Endothelial cell (in vitro differentiated cells): ENCODE measurements at places on chromosomes 1 and 21. TPM values are rescaled to one million over a fixed set of nuclear protein-coding genes. Genes with fewer than 3 reads are reported as not detected.

The SPRR2A gene
- not detected for total RNA-seq

The SLC35F3 gene
- total RNA-seq, result 0.36 TPM

The SLAMF9 gene
- total RNA-seq, result not detected

The GBP3 gene
- 0.36 TPM for total RNA-seq

GRCh38 chr1:218705391-218705790 is 360.3 kb downstream of the TGFB2 start:
- H3K4me3 ChIP-seq, result no peak overlapping the region
- no peak for DNase-seq
- H3K27me3 ChIP-seq, result peaks cover 2% of the 10 kb centered on the region
- H3K4me1 ChIP-seq, result no peaks in the 10 kb centered on the region
- H3K27ac ChIP-seq, result no peak overlapping the region

DNA sequence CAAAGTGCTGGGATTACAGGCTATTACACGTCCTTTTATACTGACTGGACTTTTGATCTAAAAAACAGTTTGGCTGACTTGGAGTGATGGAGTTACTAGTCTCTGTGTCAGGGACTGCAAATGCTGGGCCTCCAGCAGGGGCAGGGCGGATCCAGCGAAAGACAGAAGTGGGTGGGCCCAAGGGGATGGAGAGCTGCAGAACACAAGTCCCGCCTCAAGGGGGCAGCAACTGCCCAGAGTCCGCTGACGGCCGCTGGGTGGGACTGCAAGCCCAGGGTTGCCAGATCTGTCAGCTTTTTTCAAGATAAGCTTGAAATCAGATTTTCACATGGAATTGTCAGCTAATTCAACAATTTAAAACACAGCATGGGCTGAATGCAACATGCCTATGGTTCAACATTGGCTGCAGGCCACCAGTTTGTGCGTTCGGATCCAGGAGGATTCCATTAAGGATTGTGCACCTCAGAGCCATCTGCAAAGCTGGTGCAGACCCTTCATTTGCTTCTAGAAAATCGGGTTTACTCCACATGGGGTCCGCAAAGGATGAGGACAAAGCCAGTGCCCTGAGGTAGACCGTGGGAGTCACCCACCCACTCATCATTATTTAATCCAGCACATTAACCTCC is 10.7 kb downstream of the STMN1 start:
- no peak overlapping the region for H3K4me3 ChIP-seq
- H3K36me3 ChIP-seq, result peaks cover 27% of the 10 kb centered on the region
- peak; percentile 96 for DNase-seq
- H3K27me3 ChIP-seq, result peaks cover 1% of the 10 kb centered on the region
- peak overlapping the region; percentile 45 for H3K27ac ChIP-seq
- H3K4me1 ChIP-seq, result peaks cover 36% of the 10 kb centered on the region

GRCh38 chr21:41582866-41583265 is 74.9 kb upstream of the TMPRSS2 start:
- no peak overlapping the region for H3K4me3 ChIP-seq
- DNase-seq, result no peak
- H3K27me3 ChIP-seq, result peaks cover 6% of the 10 kb centered on the region

DNA sequence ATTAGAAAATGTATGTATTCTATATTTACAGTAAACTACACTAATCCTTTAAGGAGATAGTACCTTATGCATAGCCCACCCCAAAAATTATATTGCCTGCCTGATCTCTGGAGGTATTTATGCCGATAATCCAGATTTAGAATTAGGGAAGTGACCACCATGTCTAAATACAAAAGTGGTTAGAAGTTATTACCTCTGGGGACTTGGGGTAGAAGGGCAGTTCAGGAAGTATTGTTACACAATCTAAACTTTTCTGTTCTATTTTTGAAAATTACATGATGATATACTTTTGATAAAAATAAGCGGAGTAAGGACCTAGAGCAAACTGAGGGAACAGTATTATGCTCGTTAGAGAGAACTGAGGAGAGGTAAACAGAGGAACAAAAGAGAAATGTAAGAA is 90.5 kb upstream of the ZP4 start:
- H3K27ac ChIP-seq, result no peak overlapping the region
- no peak for DNase-seq
- H3K27me3 ChIP-seq, result no peaks in the 10 kb centered on the region
- no peak overlapping the region for H3K4me3 ChIP-seq
- H3K36me3 ChIP-seq, result no peaks in the 10 kb centered on the region
- H3K4me1 ChIP-seq, result no peaks in the 10 kb centered on the region

DNA sequence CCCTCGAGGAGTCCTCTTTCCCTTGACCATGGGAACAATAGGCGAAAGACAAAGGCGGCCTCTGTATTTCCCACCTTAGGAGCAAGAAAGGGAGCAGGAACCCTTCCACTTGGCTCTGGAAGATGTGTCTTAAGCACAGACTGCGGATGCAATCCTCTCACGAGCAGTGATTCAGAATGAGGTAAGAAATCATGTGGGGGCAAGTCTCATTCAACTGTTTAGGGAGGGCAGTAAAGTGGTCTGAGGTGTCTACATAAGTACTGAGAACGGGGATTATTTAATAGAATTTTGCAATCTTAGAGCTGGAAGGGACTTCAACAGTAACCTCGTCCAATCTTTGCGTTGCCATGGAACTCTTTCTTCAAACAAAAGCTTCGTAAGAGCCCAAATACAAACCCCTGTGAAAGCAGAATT is 1.6 kb upstream of the DYRK3 start:
- H3K27ac ChIP-seq, result peak overlapping the region; percentile 49
- peaks cover 7% of the 10 kb centered on the region for H3K27me3 ChIP-seq
- peaks cover 13% of the 10 kb centered on the region for H3K4me1 ChIP-seq
- DNase-seq, result no peak

GRCh38 chr1:182520736-182521135 is 68.3 kb downstream of the RNASEL start:
- H3K27me3 ChIP-seq, result no peaks in the 10 kb centered on the region
- H3K4me3 ChIP-seq, result no peak overlapping the region
- no peak overlapping the region for H3K27ac ChIP-seq
- no peaks in the 10 kb centered on the region for H3K36me3 ChIP-seq
- no peaks in the 10 kb centered on the region for H3K4me1 ChIP-seq

DNA sequence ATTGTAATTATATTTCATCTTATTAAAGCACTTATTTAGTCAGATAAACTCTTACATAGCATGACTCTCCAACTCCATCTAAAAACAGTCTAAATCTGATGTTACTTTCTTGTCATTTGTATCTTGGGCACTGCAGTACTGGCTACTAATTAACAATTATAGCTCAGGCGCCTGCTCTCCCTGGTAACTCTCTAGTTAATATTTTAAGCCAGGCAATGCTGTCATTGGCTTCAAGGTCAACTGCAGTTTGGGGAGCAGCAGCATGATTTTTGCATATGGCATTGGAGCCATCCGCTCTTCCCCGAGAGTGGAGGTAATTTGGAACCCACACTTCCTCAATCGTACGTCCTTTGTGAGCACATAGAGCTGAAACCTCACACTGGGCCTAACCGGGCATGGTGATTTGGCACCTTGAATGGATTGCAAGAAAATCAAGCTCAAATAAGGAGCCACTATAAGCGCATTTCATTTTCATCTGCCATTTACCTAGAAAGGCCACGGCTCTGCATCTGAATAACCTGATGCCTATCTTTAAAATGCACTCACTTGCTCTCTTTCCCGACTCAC is 187.7 kb downstream of the KAZN start:
- H3K36me3 ChIP-seq, result no peaks in the 10 kb centered on the region
- H3K27ac ChIP-seq, result no peak overlapping the region
- DNase-seq, result no peak
- no peaks in the 10 kb centered on the region for H3K4me1 ChIP-seq
- no peak overlapping the region for H3K4me3 ChIP-seq

GRCh38 chr1:163877016-163877415 is 555.3 kb downstream of the NUF2 start:
- no peaks in the 10 kb centered on the region for H3K36me3 ChIP-seq
- DNase-seq, result no peak
- peak overlapping the region; percentile 91 for H3K27ac ChIP-seq
- peaks cover 24% of the 10 kb centered on the region for H3K4me1 ChIP-seq
- no peaks in the 10 kb centered on the region for H3K27me3 ChIP-seq

DNA sequence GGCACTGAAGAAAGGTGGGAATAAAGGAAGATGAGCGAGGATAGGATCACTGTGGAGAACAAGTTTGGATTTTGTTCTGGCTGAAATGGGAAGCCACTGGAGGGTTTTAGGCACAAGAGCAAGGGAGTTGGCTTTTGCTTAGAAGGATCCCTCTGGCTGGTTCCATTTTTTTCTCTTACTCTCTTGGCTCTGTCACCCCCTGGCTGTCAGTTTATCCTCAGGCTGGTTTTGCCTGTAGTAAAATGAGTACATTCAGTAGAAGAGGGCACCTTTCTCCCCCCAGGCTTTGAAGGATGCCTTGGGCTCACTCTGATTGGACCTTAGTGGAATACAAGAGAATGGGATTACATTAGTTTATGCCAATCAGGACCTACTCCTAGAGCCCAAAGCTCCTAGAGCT is 17.1 kb downstream of the CACHD1 start:
- peaks cover 23% of the 10 kb centered on the region for H3K4me1 ChIP-seq
- no peak for DNase-seq
- H3K36me3 ChIP-seq, result no peaks in the 10 kb centered on the region
- H3K4me3 ChIP-seq, result no peak overlapping the region
- no peaks in the 10 kb centered on the region for H3K27me3 ChIP-seq
- H3K27ac ChIP-seq, result no peak overlapping the region
